Fibroblast of skin of right quadriceps (primary cell): ENCODE measurements at places on chromosomes 1 and 21.

- DNase-seq, result no peak
Observed at GRCh38 chr1:170377440-170377839, 154.5 kb upstream of the GORAB start.

- DNase-seq, result peak; percentile 66
Observed at GRCh38 chr1:106233511-106233910, 823.0 kb upstream of the PRMT6 start.

DNA sequence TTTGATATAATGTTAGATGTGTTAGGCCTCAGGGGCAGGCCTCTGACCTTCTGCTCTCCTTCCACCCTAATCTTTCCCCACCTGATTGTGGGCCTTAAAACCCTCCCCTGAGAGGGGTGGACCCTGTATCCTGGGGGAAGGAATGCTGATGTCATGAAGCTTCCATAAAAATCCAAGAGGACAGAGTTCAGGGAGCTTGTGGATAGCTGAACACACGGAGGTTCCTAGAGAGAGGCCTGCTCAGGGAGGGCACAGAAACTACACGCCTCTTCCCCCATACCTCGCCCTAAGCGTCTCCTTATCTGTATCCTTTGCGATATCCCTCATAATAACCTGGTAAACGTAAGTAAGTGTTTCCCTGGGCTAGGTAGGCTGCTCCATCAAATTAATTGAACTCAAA is 4.3 kb downstream of the MFN2 start:
- DNase-seq, result no peak

DNA sequence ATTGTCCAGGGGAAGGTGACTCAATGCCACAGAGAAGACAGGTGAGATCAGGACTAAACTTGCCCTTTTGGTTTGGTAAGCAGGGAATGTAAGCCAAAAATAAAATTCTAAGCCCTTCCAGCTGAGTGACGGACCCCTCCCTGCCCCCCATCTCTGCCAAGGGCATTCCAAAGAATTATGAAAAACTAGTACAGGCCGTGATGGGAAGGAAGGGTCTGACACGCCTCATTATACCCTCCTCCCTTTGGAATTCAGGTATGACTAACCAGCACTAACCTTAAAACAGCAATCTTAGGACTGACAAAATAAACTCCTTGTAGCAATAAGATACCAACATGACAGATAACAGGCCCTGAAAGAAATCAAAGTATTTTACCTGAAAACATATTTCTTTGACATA is 99.6 kb downstream of the GABPA start:
- no peak for DNase-seq
